Left colon (tissue), 2 donors: ENCODE measurements at places on chromosomes 1 and 21. TPM values are rescaled to one million over a fixed set of nuclear protein-coding genes. Genes with fewer than 3 reads are reported as not detected.

DNA sequence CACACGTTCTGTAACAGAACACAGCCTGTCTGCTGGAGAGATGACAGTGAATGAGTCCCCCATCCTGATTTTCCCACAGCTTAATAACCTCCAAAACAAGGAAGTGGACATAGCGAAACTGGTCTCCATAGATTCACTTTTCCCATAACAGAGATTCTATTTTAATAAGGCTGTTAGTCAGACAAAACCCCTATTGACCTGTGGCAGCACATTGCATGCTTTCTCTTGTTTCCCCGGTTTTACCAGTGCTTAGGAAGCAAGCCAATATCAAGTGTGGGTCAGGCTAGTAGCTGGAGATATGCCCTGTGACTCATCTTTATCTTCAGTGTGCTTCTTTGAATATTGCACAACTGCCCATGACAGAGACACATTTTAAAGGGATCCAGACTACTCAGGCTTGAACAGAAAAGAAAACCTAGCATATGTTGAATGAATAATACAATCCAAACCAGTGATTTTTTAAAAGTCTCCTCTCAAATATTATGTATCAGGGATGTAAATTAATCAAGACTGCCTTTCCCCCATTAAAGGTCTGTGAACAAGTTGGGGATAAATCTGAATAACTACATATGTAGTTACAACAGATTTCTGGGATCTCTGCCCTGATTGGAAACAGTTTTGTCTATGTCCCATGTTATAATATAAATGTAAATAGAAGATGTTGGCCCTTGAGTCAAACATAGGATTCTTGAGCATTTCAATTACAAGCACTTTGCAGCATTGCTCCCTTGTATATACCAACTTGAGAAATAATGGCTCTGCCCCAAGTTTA, 11.9 kb upstream of the CLDN8 start:
- DNase-seq: no peak

Gene BTG3
- total RNA-seq: 21.6 TPM

GRCh38 chr1:110634455-110635311, 28.5 kb upstream of the KCNA2 start:
- peak; percentile 72 for DNase-seq

GRCh38 chr1:184152974-184153373, 101.4 kb downstream of the TSEN15 start:
- no peak for DNase-seq

Gene FNDC7
- total RNA-seq: not detected

GRCh38 chr21:31371715-31372470, 27.8 kb upstream of the TIAM1 start:
- no peak for DNase-seq

Gene RGSL1
- not detected for total RNA-seq

DNA sequence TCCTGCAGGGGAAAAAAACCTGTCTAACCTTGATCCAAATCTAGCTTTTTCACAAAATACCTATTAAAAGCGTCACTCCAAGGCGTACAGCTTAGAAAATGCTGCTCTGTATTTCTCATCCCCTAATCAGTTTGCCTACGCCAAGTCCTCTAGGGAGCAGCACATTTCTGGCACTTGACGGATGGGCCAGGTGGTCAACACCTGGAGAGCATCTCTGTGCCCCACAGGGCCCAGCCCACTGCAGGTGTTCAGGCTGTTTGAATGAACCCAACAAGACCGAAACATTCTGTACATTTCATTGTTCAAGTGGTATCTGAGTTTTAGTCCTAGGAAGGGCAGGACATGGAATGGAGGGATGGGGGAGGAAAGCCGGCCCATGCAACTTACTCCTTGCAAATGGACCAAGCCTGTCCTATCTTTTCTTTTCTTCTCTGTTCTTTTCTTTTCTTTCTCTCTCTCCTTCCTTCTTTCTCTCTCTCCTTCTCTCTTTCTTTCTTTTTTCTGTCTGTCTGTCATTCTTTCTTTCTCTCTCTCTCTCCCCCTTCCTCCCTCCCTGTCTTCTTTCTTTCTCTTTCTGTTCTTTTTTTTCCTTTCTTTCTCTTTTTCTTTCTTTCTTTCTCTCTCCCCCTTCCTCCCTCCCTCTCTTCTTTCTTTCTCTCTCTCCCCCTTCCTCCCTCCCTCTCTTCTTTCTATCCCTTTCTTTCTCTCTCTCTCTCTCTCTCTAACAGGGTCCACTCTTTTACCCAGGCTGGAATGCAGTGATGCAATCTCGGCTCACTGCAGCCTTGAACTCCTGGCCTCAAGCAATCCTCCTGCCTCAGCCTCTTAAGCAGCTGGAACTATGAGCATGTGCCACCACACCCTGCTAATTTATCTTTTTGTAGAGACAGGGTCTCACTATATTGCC, 29.1 kb downstream of the IGFN1 start:
- DNase-seq: no peak

Gene EXO5
- total RNA-seq: 5.4 TPM

Gene DIRAS3
- 0.76 TPM for total RNA-seq

GRCh38 chr21:44870748-44871495, 2.6 kb downstream of the PTTG1IP start:
- DNase-seq: peak; percentile 60

Gene RIMKLA
- 13.9 TPM for total RNA-seq

Gene CFHR4
- not detected for total RNA-seq

- DNase-seq: no peak
Observed at GRCh38 chr1:206097381-206097780, 19.8 kb downstream of the AVPR1B start.

- DNase-seq: no peak
Observed at GRCh38 chr1:176843352-176844297, 320.9 kb downstream of the ASTN1 start.

Gene REN
- 0.18 TPM for total RNA-seq
